ENCODE measurements at places on chromosomes 3 and 15.

- DNase-seq, result no peak
Measured at GRCh38 chr15:37931868-37932267, 2.6 kb upstream of the TMCO5A start.

- no peak for DNase-seq
Measured at GRCh38 chr15:82621970-82622369, 25.2 kb downstream of the CPEB1 start.

- no peak for DNase-seq
Measured at GRCh38 chr3:176840641-176841286, 356.5 kb downstream of the TBL1XR1 start.

GRCh38 chr15:80259942-80260510, 8.0 kb upstream of the CTXND1 start:
- no peak for DNase-seq

GRCh38 chr3:134373271-134374104, 759 bp downstream of the AMOTL2 start:
- no peak for DNase-seq

DNA sequence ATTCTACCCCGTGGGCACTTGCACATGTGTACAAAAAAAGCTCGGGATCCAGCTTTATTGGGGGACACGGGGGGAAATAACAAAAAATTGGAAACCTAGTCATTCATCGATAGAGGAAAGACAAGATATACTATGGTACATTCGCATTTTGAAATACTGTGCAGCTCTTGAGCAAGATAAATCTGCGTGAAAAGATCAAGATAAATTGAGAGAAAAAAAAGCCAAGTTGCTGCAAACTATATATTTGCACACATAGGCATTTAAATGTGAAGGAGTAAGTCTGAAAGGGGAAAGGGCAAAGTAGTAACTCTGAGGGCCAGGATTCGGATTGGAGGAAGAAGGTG, 620 bp upstream of the UBR1 start:
- peak; percentile 56 for DNase-seq

- peak; percentile 57 for DNase-seq
Measured at GRCh38 chr15:88664151-88664778, 25.4 kb downstream of the ISG20 start.

DNA sequence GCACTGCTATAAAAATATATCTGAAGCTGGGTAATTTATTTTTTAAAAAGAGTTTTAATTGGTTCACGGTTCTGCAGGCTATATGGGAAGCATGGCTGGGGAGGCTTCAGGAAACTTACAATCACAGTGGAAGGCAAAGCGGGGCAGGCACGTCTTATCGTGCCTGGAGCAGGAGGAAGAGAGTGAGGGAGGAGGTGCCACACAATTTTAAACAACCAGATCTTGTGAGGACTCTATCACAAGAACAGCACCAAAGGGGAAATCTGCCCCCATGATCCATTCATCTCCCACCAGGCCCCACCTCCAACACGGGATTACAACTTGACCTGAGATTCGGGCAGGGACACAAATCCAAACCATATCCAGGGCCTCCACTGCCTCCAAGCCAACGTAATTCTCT, 75.0 kb downstream of the MCF2L2 start:
- no peak for DNase-seq

DNA sequence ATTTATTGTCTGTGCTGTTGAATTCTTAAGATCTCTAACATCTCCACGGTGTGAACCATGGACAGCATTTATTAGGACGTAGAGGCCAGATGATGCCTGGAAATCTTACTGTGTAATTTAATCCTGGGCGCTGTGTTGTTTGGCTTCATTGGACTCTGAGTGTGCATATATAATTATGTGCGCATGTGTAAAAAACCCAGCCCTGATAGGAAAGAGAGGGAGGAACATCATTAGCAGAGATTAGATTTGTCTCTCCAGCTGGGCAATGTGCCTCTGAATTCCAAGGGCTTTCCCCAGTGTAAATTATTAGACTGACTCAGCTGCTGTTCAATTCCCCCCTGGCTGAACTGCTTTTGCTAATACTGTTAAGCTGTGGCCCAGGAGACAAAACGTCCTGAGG, 39.6 kb downstream of the MAP3K13 start:
- DNase-seq, result no peak

GRCh38 chr3:115571413-115571812, 51.9 kb upstream of the GAP43 start:
- DNase-seq, result no peak

DNA sequence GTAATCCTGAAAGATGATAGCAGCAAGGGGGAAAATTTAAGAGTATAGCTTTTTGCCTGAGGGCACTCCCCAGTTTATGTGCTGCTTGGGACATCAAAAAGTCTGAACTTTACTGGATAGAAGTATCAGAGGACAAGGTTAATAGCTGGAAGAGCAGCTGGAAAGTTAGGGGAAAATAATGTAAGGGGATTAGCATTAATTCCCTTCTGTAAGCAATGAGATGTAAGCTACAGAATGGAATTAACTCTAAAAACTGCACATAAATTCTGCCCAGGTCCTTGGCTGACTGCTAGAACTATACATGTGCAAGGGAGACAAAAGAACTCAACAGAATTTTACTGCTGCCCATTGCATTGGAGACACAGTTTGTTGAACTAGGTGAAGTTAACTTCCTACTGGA, 55.6 kb downstream of the ATP11B start:
- DNase-seq, result no peak

DNA sequence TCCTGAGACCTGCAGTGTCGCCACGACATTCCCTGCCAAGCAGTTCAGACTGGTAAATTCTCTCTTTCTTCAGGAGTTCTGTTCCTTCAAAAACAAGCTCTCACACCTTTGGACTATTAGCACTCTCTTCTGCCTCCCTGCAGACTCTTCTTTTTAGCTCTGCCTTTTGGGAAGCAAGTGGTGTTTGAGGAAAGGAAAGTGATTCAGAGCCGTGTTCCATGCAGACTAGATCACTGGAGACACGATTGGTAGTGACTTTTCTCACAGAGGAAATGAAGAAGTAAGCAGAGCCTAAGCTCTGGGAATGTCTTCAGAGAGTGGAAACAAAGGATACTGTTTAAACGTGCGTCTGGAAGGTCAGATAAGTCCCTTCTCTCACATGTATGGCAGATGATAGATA, 270.6 kb upstream of the TPRG1 start:
- no peak for DNase-seq

DNA sequence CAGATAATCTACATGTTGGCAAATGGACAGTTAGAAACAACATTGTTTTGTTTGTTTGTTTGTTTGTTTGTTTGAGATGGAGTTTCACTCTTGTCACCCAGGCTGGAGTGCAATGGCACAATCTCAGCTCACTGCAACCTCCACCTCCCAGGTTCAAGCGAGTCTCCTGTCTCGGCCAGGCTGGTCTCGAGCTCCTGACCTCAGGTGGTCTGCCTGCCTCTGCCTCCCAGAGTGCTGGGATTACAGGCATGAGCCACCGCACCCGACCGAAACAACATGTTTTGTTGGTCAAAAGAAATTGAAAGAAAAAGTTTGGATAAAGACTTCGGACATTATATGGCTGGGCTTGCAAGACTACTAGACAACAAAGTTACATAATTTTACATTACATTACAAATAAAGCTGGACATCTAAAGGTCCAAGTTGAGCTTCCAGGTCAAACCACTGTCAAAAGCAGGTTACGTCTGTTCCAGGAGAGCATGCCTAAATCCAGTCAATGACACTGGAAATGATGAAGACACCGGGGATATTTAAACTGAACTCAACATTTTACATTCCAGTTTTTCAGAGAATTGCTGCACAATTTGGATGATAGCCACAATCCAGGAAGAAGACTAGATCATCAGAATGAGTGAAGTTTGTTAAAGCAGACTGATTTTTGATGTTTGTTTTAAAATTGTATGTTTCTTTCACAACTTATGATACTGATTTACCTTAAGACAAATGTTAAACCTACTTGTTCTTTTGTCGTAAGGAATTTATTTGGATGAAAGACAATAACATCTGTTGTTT, 18.6 kb downstream of the SERP1 start:
- DNase-seq, result no peak

- DNase-seq, result no peak
Measured at GRCh38 chr3:69590111-69590510, 149.2 kb upstream of the MITF start.

GRCh38 chr15:45458746-45459403, 63.7 kb downstream of the SLC30A4 start:
- DNase-seq, result peak; percentile 88

GRCh38 chr3:25783661-25784512, 644 bp upstream of the NGLY1 start:
- DNase-seq, result peak; percentile 68

- no peak for DNase-seq
Measured at GRCh38 chr3:155646128-155646527, 98.7 kb downstream of the PLCH1 start.

GRCh38 chr3:105944276-105944675, 75.5 kb upstream of the CBLB start:
- DNase-seq, result no peak

DNA sequence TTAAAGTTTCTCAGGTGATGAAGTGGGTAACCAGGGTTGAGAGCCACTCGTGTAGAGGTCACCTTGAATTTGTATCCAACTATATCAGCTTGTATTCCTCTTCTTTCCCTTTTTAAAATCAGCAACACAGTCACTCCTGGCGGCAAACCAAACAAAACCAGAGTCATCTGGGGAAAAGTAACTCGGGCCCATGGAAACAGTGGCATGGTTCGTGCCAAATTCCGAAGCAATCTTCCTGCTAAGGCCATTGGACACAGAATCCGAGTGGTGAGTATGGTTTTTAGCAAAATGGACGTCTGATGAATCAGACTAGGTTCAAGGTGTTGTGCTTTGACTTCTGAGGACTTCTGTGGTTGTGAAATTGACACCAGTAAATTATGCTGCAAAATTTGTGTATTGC, 3.9 kb downstream of the RPL35A start:
- no peak for DNase-seq

DNA sequence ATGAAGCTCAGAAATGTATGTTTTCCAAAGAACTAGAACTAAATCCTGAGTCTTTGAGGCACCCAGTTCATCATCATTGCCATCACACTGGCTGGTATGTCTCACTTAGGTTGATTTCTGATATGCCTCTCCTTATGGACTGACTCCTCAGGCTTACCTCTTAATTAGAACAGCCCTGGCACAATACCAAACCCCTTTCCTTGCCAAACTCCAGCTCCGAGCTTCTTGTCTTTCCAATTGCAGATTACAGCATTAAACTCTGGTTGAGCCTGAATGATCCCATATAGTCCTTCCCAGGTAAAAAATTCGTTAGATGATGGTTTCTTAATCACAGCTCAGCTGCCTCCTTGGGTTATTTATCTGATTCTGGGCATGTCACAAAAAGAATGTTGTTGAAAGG, 66.3 kb downstream of the RTP4 start:
- DNase-seq, result no peak

- DNase-seq, result peak; percentile 80
Measured at GRCh38 chr15:83559310-83559966, 94.5 kb upstream of the ADAMTSL3 start.

DNA sequence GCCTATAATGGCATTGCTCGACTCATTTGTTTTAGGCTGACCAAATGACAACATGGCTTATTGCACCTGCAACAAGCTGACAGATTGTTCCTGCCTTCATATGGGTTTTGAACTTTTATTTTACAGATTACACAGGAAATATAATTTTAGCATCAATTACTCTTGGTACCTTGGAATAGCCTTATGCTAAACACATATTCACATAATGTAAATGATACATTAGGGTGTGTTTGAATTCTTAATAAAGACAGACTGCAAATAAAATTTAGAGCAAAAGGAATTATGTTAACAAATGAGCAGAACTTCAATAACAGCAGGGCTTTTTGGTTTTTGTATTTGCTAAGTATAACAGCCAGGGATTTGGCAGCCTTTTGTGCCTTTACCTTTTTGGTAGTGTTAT, 51.9 kb upstream of the TMC3 start:
- DNase-seq, result no peak

GRCh38 chr3:112474796-112475195, 24.5 kb downstream of the BTLA start:
- DNase-seq, result no peak

GRCh38 chr3:136070953-136071949, 105.7 kb downstream of the PPP2R3A start:
- DNase-seq, result peak; percentile 29

GRCh38 chr3:40623567-40623966, 98.8 kb downstream of the ZNF621 start:
- DNase-seq, result peak; percentile 95

GRCh38 chr3:88267847-88268246, 118.1 kb downstream of the C3orf38 start:
- no peak for DNase-seq

DNA sequence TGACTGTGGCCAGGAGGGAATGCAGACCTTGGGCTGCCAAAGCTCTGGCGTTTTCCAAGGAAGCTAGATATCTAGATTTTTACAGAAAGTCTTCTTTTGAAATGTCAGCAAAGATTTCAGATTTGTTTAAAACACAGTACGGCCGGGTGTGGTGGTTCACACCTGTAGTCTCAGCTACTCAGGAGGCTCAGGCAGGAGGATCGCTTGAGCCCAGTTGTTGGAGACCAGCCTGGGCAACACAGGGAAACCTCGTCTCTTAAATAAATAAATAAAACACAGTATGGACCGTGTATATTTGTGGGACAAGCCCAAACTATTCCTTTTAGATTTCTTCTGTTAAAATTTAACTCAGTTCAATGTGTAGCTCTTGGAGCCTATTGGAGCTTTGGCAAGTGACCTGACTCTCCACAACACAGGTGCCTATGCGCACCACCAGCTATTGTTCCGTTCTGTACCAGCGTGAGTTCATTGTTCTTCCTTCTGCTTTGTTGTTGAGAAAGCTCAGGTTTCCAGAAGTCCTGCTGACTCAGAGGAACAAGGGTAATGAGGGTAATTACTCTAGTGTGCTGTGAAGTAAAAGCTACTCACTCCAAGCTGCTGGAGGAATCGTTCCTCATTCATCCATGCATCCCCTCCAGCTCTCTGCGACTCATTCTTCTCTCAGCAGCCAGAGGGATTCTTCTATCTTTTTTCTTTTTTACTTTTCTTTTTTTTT, 73.1 kb upstream of the SLC6A6 start:
- DNase-seq, result peak; percentile 13

GRCh38 chr3:32106929-32107362, 526 bp downstream of the GPD1L start:
- peak; percentile 76 for DNase-seq

GRCh38 chr3:38067508-38068233, 28.7 kb downstream of the DLEC1 start:
- DNase-seq, result peak; percentile 33

DNA sequence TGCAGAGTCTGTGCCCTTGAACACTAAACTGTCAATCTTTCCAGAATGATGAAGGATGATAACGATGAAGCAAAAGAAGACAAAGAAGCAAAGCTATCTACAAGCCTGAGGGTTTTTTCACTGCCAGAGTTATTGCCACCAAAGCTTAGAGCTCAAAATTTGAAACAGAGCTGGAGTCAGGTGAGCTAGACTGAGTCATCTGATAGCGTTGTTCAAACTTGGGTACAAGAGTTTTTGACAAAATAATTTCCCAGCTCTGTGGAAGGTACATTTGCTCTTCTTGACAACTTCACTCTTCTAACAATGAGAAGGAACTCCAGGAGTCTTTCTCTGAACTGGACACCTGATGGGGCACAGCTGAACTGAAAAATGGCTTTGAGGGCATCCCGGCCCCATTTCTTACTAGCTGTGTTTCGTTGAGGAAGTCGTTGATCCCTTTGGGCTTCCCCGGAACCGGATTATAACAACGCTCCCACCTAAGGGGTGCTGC, 715 bp downstream of the MCCC1 start:
- DNase-seq, result peak; percentile 25
